Nucleus accumbens (tissue), 56 donors: ENCODE measurements at places on chromosomes 2 and 18.

DNA sequence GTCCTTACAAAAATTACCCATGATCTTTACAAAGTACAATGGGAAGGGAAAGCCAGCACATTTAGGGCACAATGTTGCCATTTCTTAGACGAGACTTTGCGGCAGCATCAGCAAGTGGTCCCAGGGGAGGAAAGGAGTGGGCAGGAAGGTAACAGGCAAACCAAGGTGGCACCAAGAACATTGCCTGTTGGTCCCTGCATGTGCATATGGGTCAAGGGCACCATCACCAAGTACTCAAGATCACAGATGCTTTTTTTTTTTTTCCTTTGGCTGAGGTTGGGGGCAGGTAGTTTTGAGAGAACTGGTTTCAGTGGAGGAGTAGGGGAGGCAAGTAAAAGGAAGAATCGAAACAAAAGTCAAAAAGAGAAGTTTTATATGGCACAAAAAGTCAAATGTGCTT, 752 bp upstream of the CYTIP start:
- DNase-seq: no peak

DNA sequence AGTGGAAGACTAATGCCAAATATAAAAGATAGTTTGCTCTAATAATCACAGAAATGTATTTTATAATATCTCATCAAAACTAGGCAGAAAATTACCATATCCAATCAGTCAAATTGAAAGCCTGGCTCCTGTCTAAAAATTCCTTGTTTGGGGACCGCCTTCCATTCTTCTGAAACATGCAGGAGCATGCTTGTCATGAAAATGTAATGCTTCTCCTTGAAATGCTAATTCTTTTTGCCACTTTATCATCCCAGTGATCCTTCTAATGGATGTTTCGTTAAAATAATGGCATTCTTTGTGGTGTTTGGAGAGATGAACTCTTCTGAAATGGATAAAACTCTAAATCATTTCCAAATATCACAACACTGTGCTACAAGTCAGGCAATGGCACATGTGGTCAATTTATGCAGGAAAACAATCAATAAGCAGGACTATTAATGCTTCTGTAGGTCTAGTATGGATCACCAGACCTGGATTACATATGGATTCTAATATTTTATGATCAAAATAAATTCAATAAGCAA, 1039.1 kb upstream of the NXPH2 start:
- DNase-seq: no peak

- no peak for DNase-seq
Observed at GRCh38 chr2:165467921-165468320, 1.6 kb upstream of the CSRNP3 start.

DNA sequence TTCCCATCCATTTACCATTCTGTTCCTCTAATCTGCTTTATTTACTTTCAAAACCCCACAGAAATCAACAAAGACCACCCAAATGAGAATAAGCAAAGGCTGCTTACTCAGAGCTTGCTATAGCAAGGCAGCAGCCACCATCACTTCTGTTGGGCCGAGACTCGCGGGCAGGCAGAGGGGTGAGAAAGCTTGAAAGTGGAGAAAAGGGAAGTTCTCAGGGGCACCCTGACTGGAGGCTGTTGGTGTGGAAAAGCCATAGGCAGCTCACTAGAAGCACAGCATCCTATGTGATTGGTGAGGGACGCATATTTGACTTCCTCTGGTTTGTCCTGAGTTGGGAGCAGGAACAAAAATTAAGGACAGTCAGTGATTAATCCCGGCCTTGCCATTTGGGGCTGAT, 269.7 kb upstream of the THSD7B start:
- DNase-seq: no peak

GRCh38 chr2:80624062-80624461, 319.5 kb upstream of the LRRTM1 start:
- no peak for DNase-seq

DNA sequence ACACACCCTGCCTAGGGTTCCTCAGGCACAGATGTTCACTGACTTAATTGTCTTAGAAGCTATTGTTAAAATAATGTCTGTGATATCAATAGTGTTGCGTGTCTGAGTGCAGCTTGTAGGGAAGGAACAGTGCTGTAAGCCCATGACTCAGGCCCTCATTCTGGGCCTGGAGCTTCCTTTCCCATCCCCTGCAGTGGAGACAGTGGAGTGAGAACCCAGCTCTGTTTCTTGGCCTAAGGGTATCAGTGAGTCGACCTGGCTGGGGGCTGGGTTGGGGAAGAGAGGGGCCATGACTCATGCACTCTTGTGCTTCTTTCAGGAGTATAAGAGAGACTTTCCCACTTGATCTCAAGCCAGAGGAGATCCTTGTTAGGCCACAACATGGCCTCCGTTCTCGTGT, 106.8 kb downstream of the HRH4 start:
- DNase-seq: peak; percentile 21

- DNase-seq: no peak
Observed at GRCh38 chr18:50177294-50177992, 17.5 kb downstream of the MYO5B start.

GRCh38 chr2:120750488-120751210, 15.0 kb downstream of the GLI2 start:
- DNase-seq: no peak

DNA sequence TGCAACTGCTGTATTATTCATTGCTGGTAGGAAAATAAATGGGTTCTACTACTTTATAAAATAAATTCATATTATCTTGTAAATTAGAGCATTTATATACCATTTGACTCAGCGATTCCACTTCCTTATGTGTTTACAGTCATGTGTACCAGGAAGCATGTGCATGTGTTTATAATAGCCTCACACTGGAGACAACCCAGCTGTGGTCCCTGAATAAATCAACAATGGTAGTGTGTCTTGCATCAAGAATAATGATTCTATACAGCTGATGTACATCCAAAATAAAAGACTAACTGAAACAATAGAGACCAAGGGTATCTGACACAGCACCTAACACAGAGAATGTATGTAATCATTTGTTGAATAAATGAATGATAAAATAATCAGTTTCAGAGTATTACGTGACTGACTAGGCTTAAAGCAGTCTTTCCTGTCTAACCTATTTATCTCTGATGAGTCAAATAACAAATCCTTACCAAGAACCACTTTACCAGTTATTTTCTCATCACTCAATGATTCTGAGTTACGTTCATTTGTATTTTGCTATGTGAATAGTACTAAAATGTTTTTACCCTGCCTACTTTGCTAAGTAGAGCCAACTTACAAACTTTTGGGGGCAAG, 216.8 kb downstream of the UBE2E3 start:
- DNase-seq: no peak

DNA sequence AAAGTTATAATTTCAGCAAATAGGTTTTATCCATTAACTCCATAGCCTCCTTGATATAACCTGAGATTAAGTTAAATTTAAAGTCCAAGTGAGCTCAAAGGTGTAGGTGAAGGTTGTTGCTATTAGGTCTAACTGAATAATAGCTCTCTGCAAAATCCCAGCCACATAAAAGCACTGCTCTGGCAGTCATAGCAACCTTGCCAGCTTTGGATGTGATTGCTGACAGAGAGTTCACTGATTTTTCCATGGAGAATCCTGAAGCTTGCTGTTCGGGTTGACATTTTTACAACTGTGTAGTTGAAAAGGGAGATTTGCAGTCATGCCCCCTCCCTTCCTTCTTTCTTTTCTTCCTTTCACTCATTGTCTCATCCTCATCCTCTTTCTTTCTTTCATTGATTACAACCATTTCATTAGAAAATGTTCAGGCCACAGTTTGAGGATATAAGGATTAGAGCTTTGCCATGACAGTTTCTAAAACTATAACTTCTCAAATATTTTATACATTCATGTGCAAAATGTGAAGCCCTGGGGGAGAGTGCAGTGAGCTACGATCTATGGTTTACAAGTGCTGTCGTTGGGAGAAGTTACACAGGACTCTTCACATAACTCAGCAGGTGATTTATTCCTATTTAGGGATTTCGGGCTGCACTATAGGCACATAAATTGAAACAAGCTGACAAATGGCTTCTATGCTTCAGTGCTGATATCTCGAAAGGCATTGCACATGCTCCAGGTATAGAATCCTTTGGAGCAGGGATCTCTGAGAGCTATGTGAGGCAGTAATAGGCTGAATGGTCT, 193.8 kb downstream of the LRRTM4 start:
- no peak for DNase-seq

- DNase-seq: no peak
Observed at GRCh38 chr2:113291191-113291590, 12.5 kb upstream of the PAX8 start.

DNA sequence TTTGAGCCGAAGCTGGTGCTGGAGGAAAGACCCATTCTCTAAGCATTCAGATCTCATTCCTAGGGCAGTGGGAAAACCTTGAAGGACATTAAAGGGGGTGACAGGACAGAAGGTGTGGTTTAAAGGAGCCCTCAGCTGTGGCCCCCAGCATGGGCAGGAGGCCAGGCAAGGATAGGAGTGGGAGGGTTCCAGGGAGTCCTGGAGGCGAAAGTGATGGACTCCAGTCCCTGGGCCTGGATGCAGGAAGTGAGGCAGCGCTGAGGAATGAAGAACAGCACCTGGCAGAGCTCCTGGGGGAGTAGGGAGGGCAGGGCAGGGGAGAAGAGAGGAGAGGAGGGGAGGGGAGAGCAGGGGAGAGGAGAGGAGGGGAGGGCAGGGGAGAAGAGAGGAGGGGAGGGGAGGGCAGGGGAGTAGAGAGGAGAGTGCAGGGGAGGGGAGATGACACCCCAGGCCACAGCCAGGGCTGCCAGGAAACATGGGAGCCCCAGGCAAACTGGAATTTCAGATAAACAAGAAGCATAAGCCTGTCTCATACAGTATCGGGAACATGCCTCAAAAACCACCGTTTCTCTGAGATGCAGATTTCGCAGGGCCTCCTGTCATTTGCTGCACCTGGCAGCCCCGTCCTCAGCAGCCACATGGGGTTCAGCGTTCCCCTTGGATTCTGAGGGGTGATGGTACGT, 5.7 kb downstream of the RAMP1 start:
- no peak for DNase-seq

DNA sequence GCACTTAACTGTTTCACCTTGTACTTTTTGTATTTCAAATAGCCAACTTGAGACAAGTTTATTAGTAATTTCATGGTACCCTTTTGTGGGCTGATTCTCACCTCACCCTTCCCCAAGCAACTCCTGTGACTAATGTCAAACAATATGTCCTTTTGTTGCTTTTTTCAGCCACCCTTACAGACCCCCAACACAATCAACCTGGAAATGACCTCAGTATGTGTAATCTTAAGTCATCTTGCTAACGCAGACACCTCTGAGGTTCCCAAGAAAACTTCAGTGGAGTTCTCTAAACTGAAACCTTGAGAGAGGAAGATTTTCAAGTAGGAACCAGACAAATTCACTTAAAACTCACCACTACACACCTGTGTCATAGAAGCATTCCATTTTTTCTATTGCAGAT, 69.5 kb downstream of the KYNU start:
- no peak for DNase-seq

GRCh38 chr2:196925768-196926561, 542 bp downstream of the PGAP1 start:
- peak; percentile 63 for DNase-seq

- no peak for DNase-seq
Observed at GRCh38 chr2:19664646-19665045, 237.1 kb downstream of the TTC32 start.

GRCh38 chr18:32582455-32582854, 111.8 kb upstream of the GAREM1 start:
- no peak for DNase-seq

- no peak for DNase-seq
Observed at GRCh38 chr2:232757905-232758304, 18.5 kb downstream of the KCNJ13 start.

DNA sequence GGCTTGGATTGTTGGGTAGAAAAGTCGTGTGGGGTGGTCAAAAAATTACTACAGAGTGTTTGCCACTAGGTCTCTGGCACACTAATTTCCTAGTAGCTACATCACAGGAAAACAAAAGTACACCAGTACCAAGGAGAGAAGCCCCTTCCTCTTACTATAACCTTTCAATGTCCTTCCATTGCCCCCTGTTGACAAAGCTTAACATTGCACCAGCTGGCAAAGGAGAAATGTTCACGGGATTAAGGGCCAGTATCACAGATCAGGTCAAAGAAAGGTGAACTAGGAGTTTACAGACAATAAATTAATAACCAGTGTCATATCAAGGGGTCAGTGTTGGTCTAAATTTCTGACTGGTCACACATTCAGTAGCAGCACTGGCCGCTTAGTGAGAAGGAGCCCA, 1139.6 kb upstream of the FAM98A start:
- no peak for DNase-seq

- DNase-seq: no peak
Observed at GRCh38 chr2:236512267-236512666, 57.4 kb upstream of the ACKR3 start.

DNA sequence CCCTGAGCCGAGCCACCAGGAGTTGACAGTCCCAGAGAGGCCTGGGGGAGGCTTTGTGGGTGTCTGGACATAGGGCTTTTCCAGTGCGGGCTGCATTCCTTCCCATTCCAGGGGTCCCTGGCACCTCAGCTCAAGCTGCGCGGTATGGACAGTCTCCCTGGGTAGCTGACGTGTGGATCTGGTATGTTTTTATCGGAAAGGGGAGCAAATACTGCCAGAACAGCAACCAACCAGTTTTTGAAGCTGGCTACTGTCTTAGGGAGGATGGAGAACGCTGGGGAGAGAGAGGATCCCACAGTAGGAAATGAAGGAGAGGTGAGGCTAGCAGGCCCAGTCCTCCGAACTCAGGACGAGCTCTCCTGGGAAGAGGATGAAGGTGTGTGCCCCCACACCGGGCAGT, 103.8 kb upstream of the APCDD1 start:
- DNase-seq: no peak

- DNase-seq: no peak
Observed at GRCh38 chr2:105675841-105676240, 68.9 kb upstream of the NCK2 start.

- DNase-seq: no peak
Observed at GRCh38 chr2:85703329-85703728, 9.2 kb downstream of the GNLY start.

DNA sequence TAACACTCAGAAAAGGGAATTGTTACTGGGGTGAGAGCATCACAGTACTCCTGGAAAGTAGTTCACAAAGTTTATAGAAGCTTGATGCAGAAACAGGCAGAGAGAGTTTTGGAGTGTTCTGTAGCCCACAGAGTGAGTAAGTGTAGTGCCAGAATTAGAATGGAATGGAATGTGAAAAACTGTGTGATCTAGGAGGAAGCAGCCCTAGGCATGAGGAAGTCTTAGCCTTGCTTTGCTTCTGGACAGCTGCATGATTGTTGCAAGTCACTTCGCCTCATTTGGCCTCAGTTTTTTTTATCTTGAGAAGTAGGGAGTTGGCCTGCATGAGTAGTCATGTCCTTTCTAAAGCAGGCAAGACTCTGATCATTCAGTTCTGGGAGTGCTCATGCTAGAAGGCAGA, 10.9 kb downstream of the SERPINB12 start:
- DNase-seq: no peak
